ENCODE measurements at places on chromosomes 4 and X.

GRCh38 chr4:121070696-121071639, 1.4 kb downstream of the NDNF start:
- peak; percentile 51 for DNase-seq

DNA sequence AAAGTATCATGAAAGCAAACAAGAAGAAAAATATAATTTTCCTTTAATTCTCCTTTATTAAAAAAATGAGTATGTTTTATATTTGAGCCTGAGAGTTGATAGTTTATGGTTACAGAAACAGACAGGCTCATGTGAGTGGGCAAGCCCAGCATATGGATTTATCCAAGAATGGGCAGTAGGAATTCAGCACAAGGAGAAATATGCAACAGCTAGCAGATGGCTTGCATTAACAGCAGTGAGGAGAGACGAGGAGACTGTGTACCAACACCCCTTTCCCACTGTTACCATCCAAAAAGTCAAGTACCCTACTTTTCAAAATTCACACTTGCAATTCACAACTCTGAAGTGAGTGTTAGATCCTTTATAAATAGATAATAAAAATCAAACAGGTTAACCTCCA, 1760.2 kb upstream of the TENM3 start:
- no peak for DNase-seq

GRCh38 chrX:48945517-48946348, 11.7 kb downstream of the OTUD5 start:
- peak; percentile 74 for DNase-seq

DNA sequence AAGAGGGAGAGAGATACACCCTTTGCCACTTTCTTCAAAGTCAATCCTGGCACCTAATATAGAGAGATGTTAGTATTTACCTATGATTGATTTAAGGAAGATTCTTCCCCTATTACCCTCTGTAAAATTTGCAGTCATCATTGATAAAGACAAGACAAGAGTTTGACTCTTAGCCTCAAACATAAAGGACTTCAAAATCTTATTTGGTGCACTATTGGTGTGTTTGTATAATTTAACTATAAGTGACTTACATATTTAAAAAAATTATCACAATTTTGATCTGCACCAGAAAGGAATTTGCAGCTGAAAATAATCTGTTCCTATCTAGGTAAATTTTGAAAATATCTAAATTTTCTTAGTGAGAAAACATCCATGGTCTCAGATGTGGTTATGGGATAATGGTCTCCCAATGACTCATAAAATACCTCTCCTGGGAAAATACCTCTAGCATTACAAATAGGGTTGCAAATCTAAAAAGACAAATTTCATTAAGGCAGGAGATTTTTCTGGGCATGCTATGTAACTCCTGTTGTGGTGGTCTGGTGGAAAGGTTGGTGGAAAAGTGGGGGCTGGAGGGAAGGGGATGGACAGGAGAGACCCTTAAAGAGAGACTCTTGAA, 173.6 kb upstream of the MED14 start:
- DNase-seq: no peak

DNA sequence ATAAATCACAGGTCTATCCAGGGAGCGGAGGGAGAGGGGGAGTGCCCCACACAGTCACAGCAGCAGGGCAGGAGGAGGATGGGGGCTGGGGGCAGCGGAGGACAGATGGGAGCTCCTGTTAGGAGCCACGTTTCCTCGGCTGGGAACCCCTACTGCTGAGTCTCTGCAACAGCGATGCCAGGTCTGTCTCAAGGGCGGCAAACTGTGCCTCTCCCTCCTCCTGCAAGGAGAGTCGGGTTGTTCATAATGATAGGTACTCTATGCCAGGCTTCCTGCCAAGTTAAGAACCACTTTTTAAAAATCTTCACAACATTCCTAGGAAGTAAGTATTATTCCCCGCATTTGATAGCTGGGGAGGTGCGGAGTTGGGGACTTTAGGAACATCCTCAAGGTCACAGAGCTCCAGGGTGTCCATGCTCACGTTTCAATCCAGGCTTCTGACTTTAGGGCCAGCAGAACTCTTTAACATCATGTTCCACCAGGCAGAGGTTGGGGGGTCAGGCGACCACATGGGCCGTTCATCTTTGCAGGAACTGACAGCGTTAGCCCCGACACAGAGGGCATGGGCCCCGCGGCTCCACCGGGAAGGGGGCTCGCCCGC, 98.3 kb upstream of the MAML3 start:
- DNase-seq: no peak

GRCh38 chr4:140806163-140806562, 50.0 kb upstream of the TBC1D9 start:
- DNase-seq: no peak

- no peak for DNase-seq
These were observed 149.0 kb downstream of the FAM13A start for GRCh38 chr4:88908003-88908402.

DNA sequence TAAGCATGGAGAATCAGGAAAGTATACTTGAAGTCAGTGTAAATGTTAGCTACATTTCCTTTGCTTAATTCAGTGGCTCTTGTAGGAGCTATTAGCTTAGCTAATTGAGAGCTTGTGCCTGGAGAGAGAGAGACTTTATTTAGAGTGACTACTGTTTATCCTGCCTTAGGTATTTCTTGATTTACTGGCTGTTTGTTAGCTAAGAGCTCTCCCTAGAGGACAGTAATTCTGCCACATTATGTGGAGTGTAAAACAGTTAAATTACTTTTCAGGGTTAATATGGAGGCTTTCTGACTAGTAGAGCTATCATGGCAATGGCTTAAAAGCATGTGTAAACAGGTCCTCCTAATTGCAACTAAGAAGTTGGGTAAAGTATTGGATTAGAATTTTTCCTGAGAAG, 306.5 kb upstream of the TECRL start:
- DNase-seq: no peak

- peak; percentile 30 for DNase-seq
These were observed at the start of gene KIT for GRCh38 chr4:54657551-54658251. TSS of gene KIT (plus strand) at chr4:54657957. CDS start at chr4:54658015, 58 bp downstream.

DNA sequence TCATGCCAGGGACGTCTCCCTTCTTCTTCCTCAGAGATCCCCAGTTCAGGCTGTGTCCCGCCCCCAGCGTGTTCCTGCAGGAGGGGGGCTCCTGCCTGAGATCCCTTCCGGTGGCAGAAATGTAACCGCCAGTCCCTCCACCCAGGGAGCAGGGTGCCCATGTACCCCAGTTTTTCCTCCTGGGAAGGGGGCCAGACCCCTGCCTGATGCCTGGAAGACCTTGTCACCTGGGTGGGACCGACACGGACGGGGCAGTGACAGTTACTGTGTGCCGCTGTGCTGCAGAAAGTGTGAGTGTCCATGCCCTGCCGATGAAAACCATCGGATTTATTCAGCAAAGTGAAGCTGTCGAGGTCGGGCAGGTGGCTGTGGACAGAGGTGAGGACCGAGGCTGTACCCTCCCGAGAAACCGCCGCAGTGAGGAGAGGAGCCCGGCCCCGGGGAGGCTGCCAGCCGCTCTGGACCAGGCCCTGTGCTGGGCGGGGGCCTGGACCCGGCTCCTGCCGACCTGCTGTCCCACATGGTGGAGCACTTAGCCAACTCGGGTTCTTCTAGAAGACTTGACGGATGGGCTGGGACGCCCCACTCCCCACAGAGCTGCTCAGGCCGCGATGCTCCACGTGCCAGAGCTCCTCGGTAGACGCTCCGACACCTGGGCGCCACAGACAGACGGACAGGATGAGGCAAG, 36.7 kb upstream of the HMX1 start:
- DNase-seq: peak; percentile 15

DNA sequence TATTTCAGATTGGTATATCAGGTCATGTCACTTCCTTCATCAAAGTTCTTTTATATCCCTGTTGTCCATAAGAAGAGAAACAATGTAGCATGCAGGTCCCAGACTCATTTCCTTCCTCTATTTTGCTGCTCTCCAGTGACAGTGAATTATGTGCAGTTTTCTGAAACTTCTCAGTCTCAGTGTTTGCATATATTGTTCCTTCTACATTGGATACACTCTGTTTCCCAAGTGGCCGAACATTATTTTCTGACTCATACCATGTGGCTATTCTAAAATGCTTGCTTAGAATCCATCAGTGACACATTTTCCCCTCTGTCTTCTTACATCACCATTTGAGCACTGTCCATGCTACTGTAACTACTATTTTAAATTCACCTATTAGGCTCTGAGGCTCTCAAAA, 305.7 kb downstream of the PDHA2 start:
- no peak for DNase-seq

- no peak for DNase-seq
These were observed 35.0 kb upstream of the RASGEF1B start for GRCh38 chr4:81506731-81507130.

DNA sequence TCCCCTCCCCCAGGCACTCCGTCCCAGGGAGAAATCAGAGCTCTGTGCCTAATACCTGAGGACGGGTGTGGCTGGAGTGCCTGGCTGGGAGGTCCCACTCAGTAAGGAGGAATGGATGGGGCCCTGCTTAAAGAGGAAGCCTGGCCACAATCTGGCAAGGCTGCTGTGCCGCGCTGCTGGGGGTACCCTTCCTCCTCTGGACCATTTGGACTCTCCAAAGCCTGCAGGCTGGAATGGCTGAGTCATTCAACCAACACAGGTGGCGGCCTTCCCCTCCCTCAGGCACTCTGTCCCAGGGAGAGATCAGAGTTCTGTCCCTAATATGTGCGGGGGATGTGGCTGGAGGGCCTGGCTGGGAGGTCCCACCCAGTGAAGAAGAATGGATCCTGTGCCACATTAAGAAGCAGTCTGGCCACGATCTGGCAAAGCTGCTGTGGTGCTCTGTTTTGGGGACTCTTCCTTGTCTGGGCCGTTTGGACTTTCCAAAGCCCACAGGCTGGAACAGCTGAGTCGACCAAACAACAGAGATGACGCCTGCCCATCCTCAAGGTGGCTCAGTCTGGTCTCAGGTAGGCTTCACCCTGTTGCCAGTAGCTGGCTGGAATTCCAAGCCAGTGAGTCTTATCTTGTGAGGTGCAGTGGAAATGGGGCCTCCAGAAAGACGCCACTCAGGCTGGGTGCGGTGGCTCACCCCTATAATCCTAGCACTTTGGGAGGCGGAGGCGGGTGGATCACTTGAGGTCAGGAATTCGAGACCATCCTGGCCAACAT, 127.3 kb upstream of the HUWE1 start:
- DNase-seq: no peak

- no peak for DNase-seq
These were observed 37.8 kb upstream of the BDH2 start for GRCh38 chr4:103137446-103137827.

GRCh38 chr4:124711471-124712371, 811 bp downstream of the ANKRD50 start:
- DNase-seq: peak; percentile 40

- DNase-seq: no peak
These were observed 38.2 kb downstream of the HTRA3 start for GRCh38 chr4:8307714-8308113.

GRCh38 chr4:54843946-54844345, 186.2 kb downstream of the KIT start:
- DNase-seq: no peak

DNA sequence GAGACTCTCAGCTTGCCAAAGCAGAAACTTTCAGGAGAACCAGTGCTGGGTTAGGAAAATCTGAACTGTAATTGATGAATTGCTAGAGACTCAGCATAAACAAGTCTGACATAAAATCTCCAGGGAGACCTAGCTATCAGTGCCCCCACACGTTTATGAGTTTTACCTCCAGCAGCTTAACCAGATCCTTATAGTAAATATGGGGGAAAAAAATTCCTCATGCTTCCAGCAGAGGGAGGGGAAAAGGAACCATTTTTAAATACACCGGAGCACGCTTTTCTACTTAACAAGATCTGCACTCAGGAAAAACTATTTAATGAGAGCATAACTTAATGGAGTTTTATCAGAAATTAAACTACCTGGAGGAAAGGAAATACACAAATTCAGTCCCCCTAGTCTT, 1040.7 kb upstream of the INTU start:
- no peak for DNase-seq

GRCh38 chr4:131447883-131448282, 1701.2 kb upstream of the PCDH10 start:
- no peak for DNase-seq

GRCh38 chrX:112751076-112751475, 71.3 kb upstream of the LHFPL1 start:
- no peak for DNase-seq

DNA sequence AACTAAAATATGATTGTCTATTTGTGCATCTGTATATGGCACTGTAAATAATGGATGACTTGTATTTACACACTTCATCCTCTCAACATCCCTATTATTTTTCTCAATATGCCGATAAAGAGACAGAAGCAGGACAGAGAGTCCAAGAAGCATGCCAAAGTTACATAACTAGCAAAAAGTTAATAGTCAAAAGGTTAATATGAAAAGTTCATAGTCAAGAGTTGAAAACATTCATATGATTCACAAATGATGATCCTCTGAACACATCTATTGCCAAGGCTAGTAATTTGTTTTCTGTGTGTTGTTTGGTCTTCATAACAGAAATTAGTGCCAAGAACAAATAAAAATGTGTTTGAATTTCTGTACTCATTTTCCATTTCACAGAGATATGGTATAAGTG, 231.0 kb downstream of the ADAMTS3 start:
- DNase-seq: no peak

GRCh38 chr4:661881-662761, 12.0 kb downstream of the ATP5ME start:
- no peak for DNase-seq

- DNase-seq: no peak
These were observed 17.6 kb downstream of the HS6ST2 start for GRCh38 chrX:132940727-132941327.

DNA sequence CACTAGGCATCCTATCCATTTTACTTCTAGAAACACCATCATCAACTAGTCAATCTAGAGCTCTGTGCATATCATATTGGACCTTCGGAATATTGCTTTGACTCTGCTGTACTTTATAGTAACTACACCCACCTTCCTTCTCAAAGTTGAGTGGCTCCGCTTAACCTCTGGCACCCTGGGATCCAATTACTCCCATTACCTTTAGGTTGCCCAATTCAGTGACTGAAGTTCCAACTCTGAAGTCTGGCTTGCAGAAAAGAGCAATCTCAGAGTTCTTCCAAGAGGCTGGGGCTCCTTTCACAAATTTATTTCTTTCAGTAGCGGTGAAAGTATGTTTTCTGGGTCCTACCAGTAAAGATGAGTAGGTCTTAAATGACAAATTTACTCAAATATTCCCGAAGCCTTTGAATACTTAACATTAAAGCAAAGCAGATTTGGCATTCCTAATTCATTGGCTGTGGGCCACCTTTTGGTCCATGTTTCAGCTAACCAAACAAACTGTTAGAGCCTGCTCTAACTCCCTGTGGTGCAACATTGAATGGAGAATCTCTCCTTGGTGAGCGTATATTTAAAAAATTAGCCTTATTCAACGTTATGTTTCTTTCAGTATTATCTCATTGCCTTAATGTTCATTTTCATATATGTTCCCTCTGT, 1215.8 kb downstream of the RAPGEF2 start:
- no peak for DNase-seq

- no peak for DNase-seq
These were observed 5.8 kb downstream of the PYURF start for GRCh38 chr4:88517825-88518224.

DNA sequence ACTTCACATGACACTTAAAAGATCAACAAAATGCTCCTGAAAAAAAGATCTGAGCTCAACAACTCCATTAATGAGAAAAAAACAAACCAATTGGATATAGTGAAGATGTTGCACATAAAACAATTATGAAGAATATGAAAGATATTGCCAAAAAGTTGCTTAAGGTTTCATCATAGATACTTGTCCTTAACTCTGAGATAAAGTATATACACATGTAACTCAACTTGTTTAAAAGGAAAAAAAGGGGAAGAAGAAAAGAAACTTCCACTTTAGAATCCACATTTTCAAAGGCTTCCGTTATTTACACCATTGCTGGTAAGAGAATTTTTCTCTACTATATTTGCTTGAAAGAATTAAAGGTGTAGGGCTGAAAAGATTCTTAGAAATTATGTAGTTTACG, 2.7 kb downstream of the AFAP1 start:
- no peak for DNase-seq

Data from 8988T (cell line).